ENCODE measurements at places on chromosomes 5 and 9. TPM values are rescaled to one million over a fixed set of nuclear protein-coding genes. Genes with fewer than 3 reads are reported as not detected.
A peak's percentile ranks its signal among the peaks of the same experiment; 100 is the strongest.

The ARHGEF28 gene
- total RNA-seq: 40.8 TPM

DNA sequence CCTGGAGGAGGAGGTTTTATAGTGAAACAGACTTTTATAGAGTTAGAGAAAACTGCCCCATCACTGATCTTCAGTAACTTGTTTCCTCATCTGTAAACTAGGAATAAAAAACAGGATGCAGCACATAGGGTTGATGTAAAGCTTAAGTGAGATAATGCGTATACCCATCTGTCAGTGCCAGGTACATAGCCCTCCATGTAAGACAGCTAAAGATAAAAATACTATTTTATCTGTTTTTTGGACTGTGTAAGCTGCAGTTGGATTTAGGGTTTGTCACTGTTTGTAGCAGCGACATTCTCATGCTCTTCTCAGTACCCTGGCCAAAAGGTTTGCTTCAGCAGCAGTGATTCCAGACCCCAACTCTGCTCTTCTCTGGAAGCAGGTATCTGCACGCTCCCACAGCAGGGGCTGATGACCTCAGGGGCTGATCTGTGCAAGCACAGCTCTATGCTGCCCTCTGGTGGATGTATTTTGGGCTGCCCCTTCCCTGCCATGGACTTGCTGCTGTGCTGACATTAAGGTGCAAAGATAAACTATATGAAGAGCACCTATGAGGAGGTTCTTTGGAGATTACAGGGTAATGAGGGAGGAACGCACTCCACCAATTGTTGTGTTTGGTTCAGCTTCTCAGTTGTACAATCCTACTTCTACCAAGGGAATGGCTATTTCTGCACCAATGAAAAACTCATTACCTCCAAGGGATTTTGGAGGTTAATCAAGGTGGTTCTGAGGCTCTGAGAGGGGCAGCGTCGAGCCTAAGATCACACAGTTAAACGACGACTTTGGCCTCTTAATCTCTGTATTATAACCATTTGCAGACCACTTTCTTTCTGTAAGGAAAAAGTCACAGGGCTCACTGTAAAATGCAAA, 13.1 kb downstream of the HMHB1 start:
- DNase-seq: peak; percentile 20
- no peak overlapping the region for H3K27ac ChIP-seq
- H3K4me1 ChIP-seq: peaks cover 11% of the 10 kb centered on the region
- no peaks in the 10 kb centered on the region for H3K36me3 ChIP-seq
- H3K27me3 ChIP-seq: no peaks in the 10 kb centered on the region

The SH3GL2 gene
- total RNA-seq: not detected

The CARTPT gene
- 39.4 TPM for total RNA-seq

DNA sequence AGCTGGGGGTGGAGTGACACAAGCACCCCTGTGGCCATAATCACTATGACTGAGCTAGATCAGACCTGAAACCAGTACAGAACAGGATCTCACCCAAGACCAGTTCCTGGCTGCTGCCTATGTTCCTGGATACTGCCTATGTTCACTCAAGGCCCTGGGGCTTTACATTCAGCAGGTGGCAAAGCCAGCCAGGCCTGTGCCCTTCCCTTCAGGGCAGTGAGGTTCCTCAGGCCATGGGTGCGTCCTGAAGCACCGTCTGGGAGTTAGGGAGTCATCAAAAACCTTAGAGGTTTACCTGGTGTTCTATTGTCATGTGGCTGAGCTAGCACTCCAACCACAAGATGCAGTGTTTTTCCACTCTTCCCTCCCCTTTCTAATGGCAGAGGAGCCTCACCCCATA, 419.8 kb downstream of the TMEM232 start:
- no peaks in the 10 kb centered on the region for H3K27me3 ChIP-seq
- H3K4me3 ChIP-seq: no peak overlapping the region
- no peaks in the 10 kb centered on the region for H3K4me1 ChIP-seq
- no peak overlapping the region for H3K27ac ChIP-seq
- no peak for DNase-seq

- no peaks in the 10 kb centered on the region for H3K36me3 ChIP-seq
- H3K4me1 ChIP-seq: peaks cover 3% of the 10 kb centered on the region
- no peaks in the 10 kb centered on the region for H3K27me3 ChIP-seq
- H3K27ac ChIP-seq: no peak overlapping the region
Measured at GRCh38 chr9:134167530-134167931, 3.2 kb upstream of the RNU6ATAC start.

The DMRT3 gene
- total RNA-seq: not detected

The UGT3A2 gene
- not detected for total RNA-seq

The STK32A gene
- total RNA-seq: 8.0 TPM

DNA sequence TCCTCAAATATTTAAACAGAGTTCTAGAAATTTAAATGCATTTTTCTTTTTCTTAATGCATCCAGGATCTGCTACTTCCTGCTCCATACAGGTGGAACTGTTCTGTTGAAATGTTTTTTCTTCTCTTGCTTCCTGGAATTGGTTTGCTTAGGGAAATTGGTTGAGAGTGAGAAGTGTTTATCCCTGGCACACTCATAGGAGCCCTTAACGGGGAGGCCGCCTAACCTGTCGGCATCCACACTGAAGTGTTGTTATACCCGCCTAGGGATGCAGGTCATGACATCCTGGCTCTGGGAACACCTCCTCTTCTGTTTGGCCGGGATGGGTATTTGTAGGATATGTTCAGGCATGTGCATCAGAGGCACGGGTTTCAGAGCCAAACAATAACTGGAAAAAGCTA, 239.7 kb downstream of the GADD45G start:
- no peak overlapping the region for H3K4me3 ChIP-seq
- H3K36me3 ChIP-seq: no peaks in the 10 kb centered on the region
- peaks cover 3% of the 10 kb centered on the region for H3K4me1 ChIP-seq
- H3K27me3 ChIP-seq: no peaks in the 10 kb centered on the region
- DNase-seq: no peak

GRCh38 chr5:57621624-57622023, 139.0 kb upstream of the ACTBL2 start:
- no peaks in the 10 kb centered on the region for H3K27me3 ChIP-seq
- H3K36me3 ChIP-seq: no peaks in the 10 kb centered on the region
- H3K27ac ChIP-seq: no peak overlapping the region
- no peak overlapping the region for H3K4me3 ChIP-seq

DNA sequence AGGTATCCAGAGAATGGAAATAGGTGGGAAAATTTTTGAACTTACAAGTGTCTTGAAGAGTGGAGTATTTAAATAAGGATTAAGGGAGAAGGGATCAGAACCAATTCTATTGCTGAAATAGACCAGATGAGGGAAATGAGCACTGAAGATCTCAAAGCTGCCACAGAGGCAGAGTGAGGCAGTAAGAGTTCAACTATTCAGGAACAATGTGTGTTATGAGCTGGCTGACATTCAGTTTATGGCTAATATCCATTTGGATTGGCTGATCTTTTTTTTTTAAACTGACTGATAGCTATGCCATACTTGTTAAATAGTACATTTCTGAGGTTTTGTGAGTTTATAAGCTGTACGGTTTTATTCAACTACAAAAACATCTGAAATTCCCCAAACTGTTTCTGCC, 95.3 kb upstream of the GNA14 start:
- H3K4me3 ChIP-seq: no peak overlapping the region
- H3K27me3 ChIP-seq: no peaks in the 10 kb centered on the region
- no peak overlapping the region for H3K27ac ChIP-seq
- no peaks in the 10 kb centered on the region for H3K36me3 ChIP-seq
- peaks cover 17% of the 10 kb centered on the region for H3K4me1 ChIP-seq

DNA sequence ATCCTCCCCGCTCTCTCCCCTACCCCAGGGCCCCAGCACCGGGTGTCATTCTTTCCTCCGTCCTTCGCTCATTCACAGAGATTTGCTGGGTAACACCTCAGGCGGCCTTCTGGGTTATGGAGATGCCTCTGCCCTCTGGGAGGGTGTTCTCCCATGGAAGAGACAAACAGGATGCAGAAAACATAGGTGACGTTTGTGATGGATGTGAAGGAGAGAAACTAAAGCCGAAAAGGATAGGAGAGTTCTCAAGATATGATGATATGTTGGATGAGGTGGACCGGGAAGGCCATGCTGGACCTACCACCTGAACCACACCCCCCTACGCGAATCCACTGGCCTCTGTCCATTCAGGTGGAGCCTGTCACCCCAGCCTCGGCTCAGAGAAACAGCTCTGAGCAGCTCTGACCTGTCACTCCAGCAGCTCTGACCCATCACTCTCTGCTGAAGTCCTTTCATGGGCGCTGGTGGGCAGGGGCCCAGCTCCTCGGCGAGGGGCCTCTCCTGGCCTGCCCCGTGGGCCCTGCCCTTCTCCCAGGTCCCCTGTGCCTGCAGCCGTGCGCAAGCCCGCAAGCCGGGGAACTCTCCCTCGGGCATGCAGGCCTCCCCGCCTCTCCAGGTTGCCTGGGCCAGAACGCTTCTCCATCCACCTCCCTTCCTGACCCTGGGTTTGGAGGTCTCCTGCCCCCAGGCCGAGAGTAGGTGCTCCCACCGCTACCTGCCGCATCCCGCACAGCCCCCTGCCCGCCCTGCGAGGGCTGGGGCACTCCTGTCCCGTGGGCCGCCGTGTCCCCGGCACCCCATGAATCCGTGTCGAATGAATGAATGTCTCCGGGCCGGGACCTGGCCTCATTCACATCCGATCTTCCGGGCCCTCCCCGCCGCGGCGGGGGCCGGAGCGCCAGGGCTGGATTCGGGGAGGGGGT, 717 bp upstream of the NCS1 start:
- H3K36me3 ChIP-seq: no peaks in the 10 kb centered on the region
- H3K27me3 ChIP-seq: no peaks in the 10 kb centered on the region
- H3K4me3 ChIP-seq: peak overlapping the region; percentile 80
- H3K27ac ChIP-seq: no peak overlapping the region
- no peak for DNase-seq

DNA sequence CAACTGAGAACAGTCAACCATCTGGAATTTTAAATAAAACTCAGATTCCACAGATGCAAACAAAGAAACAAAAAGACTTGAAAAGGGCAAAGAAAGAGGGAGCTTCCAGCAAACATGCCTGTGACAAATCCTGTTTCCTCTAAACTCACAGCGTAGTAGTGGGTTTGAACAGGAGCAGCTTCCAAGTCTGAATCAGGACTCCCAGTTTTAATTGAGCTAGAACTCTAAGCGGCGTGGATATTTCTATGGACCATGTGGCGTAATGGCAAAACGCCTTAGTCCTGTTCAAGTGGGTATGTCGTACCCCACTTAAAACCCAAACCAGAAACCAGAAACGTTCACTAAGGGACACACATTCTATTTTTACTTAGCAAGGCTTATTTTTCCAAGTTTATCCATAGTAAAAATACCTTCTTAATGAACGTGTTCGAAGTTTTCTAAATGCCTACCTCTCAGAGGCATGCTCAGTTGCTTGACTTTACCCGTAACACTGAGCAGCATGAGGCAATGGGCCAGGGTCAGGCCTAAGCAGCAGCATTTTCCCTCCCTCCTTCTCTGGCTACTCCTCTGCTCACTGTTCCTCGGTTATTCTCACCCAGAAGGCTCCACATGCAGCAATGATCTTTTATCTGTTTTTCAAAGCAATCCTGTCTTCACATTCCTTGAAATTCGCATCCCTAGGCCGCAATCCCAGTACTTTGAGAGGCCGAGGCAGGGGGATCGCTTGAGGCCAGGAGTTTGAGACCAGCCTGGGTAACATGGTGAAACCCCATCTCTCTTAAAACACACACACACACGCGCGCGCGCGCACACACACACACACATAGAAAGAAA, 77.9 kb downstream of the FNBP1 start:
- H3K4me3 ChIP-seq: peak overlapping the region; percentile 46
- DNase-seq: no peak
- H3K27me3 ChIP-seq: no peaks in the 10 kb centered on the region
- H3K27ac ChIP-seq: peak overlapping the region; percentile 87
- H3K4me1 ChIP-seq: peaks cover 32% of the 10 kb centered on the region

- DNase-seq: no peak
- H3K36me3 ChIP-seq: no peaks in the 10 kb centered on the region
- peaks cover 11% of the 10 kb centered on the region for H3K27me3 ChIP-seq
- H3K27ac ChIP-seq: no peak overlapping the region
Measured at GRCh38 chr9:89175828-89176261, 2.8 kb downstream of the SHC3 start.
